ENCODE measurements at places on chromosomes 1 and 21.

GRCh38 chr1:177928194-177928593 is 41.7 kb downstream of the SEC16B start:
- H3K27me3 ChIP-seq, result no peaks in the 10 kb centered on the region
- no peaks in the 10 kb centered on the region for H3K36me3 ChIP-seq
- H3K4me1 ChIP-seq, result no peaks in the 10 kb centered on the region
- no peak overlapping the region for H3K4me3 ChIP-seq

GRCh38 chr1:67759692-67760029 is 73.6 kb downstream of the GNG12 start:
- H3K4me1 ChIP-seq, result peaks cover 12% of the 10 kb centered on the region
- H3K27ac ChIP-seq, result peak overlapping the region; percentile 46
- no peaks in the 10 kb centered on the region for H3K27me3 ChIP-seq

- H3K4me1 ChIP-seq, result no peaks in the 10 kb centered on the region
- DNase-seq, result no peak
- H3K27me3 ChIP-seq, result no peaks in the 10 kb centered on the region
- H3K27ac ChIP-seq, result no peak overlapping the region
- no peak overlapping the region for H3K4me3 ChIP-seq
These were observed 461.9 kb downstream of the CAMTA1 start for GRCh38 chr1:7247158-7247557.

DNA sequence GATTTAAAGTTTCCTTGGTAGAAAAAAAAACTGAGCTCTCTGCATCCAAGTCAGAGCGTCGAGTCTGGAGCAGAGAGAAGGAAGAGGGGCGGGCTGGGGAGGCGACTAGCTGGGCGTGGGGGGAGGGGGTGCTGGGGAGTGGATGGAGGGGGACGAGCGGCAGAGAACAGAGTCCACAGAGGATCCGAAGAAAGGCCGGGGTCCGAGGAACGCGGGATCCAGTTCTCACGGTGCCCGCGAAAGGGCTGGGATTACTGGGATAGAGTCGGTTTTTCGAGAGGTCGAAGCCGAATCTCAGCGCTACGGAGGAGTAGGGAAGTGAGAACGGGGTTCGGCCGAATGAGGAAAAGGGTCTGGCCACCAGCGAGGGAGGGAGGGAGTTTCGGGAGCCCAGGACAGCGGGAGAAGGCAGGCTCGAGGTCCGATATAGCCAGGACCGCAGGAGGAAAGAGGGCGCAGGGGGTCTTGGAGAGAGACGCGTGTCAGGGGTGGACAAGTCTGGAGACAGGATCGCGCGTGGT is 665 bp downstream of the DAB1 start:
- H3K27me3 ChIP-seq, result peaks cover 17% of the 10 kb centered on the region
- no peak overlapping the region for H3K27ac ChIP-seq
- no peak overlapping the region for H3K4me3 ChIP-seq

DNA sequence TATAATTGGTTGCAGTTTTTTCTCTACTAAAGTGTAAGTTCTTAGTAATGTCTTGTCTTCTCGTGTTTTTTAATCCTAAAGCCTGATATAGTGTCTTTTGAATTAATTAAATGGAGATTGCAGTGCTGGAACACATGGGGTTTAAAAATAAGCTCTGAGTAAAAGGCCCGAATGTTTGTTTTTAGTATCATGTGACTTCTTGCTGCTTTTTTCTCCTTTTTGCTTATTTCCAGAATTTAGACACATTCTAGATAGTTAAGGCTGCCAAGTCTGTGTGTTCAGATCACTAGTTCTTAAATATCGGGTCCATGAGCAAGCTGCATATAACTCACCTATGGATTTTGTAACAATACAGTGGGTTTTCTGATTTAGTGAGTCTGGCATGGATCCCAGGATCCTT is 27.5 kb downstream of the KCTD3 start:
- no peaks in the 10 kb centered on the region for H3K36me3 ChIP-seq
- no peak for DNase-seq
- H3K27me3 ChIP-seq, result no peaks in the 10 kb centered on the region
- H3K4me1 ChIP-seq, result peaks cover 16% of the 10 kb centered on the region

- H3K27me3 ChIP-seq, result no peaks in the 10 kb centered on the region
- peak; percentile 87 for DNase-seq
- no peaks in the 10 kb centered on the region for H3K36me3 ChIP-seq
These were observed at the start of gene CROCC for GRCh38 chr1:16921391-16922185. TSS of gene CROCC (plus strand) at chr1:16921931. CDS start at chr1:16922019, 88 bp downstream.

DNA sequence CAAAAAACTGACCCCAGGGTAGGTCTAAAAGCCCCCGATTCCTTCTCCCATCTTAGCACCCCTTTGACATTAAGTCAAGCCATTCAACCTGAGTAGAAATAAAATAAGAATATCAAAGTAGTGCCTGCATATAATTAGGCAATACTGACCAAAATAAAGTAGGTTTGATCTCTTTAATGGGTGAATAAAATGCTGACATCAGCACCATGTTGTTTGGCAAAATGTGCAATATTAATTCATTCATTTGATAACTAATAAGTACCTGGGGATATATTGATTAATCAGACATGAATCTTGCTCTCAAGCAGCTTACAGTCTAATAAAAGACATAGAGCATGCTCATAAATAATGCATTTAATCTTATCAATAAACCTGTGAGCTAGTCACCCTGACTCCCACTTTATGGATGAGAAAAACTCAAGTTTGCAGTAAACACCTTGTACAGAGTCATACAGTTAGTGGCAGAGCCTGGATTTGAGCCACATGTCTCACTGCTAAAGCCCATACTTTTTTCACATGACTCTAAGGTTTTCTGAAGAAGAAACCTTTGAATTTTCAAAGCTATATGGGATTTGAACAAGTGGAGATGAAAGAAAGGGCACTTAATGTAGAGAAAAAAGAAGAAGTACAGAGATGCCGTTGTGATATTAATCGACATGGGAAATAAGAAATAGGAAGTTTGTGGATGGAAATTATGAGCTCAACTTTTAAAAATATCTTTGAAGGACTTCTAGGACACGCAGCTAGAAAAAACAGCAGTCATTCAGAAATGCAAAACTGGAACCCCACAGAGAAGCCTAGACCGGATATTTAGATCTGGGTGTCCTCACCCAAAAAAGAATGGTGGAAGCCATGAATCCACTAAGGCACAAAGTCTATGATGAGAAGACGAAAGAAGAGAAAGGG is 183.9 kb downstream of the TOMM20 start:
- no peak overlapping the region for H3K4me3 ChIP-seq
- no peak overlapping the region for H3K27ac ChIP-seq
- H3K4me1 ChIP-seq, result peaks cover 16% of the 10 kb centered on the region
- no peaks in the 10 kb centered on the region for H3K27me3 ChIP-seq
- no peak for DNase-seq

GRCh38 chr1:48889082-48889481 is 112.4 kb upstream of the BEND5 start:
- peaks cover 4% of the 10 kb centered on the region for H3K27me3 ChIP-seq
- H3K36me3 ChIP-seq, result no peaks in the 10 kb centered on the region
- H3K27ac ChIP-seq, result no peak overlapping the region
- H3K4me1 ChIP-seq, result no peaks in the 10 kb centered on the region
- no peak overlapping the region for H3K4me3 ChIP-seq

DNA sequence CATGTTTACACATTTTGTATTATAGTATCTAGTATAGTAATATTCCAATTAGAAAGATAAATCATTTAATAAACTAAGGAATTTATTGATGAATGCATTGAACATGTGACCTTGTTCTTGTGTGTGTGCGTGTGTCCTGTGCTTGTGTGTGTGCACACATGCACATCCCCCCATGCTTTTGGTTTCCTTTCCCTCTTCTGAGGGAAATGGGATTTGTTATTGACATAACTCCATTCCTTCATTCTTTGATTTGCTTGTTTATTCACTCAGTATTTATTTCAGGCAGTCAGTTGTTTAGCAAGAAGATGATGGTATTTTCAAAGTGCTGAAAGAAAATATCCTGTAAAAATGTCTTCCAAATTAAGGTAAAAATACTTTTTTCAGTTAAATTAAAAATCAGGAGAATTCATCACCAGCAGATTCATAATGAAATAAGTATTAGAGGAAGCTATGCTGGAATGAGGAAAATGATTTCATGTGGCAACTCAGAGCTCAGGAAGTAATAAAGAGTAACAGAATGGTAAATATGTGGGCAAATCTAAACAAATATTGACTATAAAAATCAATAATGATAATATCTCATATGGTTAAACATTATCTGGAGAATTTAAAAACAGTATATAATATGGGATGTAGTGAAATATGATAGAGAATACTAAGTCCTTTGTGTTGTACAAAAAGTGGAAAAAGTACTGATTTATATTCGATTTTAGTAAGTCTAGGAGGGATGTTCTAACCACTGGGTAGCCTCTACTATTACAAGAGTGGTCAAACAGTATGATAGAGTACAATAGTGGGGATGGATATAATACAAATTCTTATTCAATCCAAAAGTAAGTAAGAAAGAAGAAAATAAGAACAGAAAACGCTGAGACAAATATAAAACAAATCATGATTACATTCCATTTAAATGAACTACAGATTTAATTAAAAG is 35.2 kb upstream of the SIPA1L2 start:
- H3K36me3 ChIP-seq, result no peaks in the 10 kb centered on the region
- no peak overlapping the region for H3K4me3 ChIP-seq
- no peaks in the 10 kb centered on the region for H3K27me3 ChIP-seq
- no peak for DNase-seq
- H3K4me1 ChIP-seq, result peaks cover 7% of the 10 kb centered on the region
- H3K27ac ChIP-seq, result no peak overlapping the region

DNA sequence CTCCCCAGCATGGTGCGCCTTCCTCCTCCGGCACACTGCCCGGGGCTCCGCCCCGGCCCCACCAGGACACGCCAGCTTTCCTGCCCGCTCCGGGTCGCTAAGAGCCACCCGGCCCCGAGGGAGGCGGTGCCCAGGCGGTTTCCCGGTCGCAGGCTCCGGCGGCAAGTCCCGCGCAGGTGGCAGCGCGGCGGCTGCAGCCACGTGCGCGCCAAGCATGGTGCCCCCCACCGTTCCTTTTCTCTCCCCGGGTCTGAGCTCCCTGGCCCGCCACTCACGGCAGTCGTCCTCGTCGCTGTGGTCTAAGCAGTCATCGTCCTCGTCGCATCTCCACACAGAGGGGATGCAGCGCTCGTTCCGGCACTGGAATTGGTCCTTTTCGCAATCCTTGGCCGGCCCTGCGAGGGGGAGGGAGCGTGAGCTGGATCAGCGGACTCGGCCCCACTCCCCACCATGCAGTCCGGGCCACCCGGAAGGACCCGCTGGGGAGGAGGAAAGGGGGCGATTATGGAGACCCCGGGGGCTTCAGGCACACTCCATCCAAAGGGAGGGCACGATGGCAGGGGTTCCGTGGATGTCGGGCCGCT is 1.2 kb downstream of the LRP8 start:
- no peak overlapping the region for H3K27ac ChIP-seq
- peaks cover 26% of the 10 kb centered on the region for H3K4me1 ChIP-seq
- peak; percentile 12 for DNase-seq
- no peaks in the 10 kb centered on the region for H3K27me3 ChIP-seq
- peak overlapping the region; percentile 47 for H3K4me3 ChIP-seq

DNA sequence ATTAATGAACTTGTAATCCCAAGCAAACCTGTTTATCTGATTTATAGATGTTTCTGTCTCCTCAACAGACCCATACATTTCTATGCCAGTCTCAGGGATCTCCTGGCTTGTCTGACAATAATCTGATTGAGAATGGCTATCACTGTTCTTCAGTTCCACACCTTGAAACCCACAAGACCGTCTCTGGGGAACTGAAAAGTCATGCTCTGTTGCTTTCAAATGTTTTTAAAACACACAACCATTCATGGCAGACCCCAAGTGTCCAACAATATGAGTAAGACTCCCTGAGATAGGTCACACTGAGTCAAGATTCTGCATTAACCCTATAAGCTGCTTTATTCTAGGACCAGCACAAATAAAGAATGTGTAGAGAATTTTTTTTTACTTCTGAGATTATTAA is 611.2 kb upstream of the PLXNA2 start:
- no peak for DNase-seq
- H3K4me1 ChIP-seq, result no peaks in the 10 kb centered on the region
- H3K27me3 ChIP-seq, result no peaks in the 10 kb centered on the region

- H3K4me3 ChIP-seq, result no peak overlapping the region
- DNase-seq, result peak; percentile 42
- H3K36me3 ChIP-seq, result no peaks in the 10 kb centered on the region
- H3K27me3 ChIP-seq, result no peaks in the 10 kb centered on the region
- no peak overlapping the region for H3K27ac ChIP-seq
These were observed 132.9 kb downstream of the RHOU start for GRCh38 chr1:228867951-228868730.

DNA sequence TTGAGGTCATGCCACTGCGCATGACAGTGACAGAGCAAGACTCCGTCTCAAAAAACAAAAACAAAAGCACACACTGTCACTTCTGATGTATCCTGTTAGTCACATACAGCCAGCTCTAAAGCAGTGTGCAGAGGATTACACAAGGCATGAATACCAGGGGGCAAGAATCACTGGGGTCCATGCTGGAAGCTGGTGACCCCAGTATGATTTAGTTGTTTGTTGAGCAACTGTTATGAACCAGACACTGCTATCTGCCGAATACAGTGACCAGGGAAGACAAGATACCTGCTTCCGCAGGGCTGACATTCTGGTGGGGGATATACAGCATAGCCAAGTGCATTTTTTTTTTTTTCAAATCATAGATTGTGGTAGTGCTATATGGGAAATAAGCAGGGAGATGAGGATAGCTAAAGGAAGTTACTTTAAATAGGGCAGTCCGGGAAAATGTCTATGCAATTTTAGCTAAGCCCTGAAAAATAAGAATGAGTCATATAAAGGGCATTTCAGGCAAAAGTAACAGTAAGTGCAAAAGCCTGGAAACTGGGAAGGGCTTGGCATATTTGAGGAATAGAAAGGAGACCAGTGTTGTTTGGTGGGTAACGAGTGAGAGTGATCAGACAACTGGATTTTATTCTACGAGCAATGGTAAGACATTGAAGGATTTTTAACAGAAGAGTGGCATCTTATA is 69.7 kb downstream of the ADSS2 start:
- no peak overlapping the region for H3K27ac ChIP-seq
- DNase-seq, result no peak
- no peaks in the 10 kb centered on the region for H3K27me3 ChIP-seq
- no peaks in the 10 kb centered on the region for H3K36me3 ChIP-seq

DNA sequence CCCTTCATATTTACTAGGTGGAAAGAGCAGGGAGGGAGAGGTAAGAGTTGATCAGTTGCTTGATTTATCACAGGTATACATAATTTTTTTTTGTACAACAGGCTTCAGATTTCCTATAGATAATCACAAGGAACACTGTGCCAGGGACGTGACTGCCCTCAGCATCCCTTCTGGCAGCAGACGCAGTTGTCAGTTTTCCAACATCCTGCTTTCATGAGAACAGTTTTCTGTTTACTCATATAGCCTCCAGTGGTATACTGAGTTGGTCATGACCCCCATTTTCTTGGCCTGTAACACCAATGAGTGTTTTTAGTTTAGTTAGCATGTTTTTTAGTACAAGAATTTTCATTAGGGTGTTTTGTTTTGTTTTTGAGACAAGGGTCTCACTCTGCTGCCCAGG is 37.9 kb upstream of the PTPRF start:
- no peak overlapping the region for H3K27ac ChIP-seq
- no peak overlapping the region for H3K4me3 ChIP-seq
- H3K4me1 ChIP-seq, result no peaks in the 10 kb centered on the region
- no peaks in the 10 kb centered on the region for H3K36me3 ChIP-seq

- DNase-seq, result no peak
- H3K36me3 ChIP-seq, result no peaks in the 10 kb centered on the region
- no peak overlapping the region for H3K4me3 ChIP-seq
- H3K27ac ChIP-seq, result no peak overlapping the region
- no peaks in the 10 kb centered on the region for H3K27me3 ChIP-seq
These were observed 120.8 kb downstream of the GREM2 start for GRCh38 chr1:240491156-240491555.

- H3K27me3 ChIP-seq, result no peaks in the 10 kb centered on the region
- DNase-seq, result no peak
- H3K27ac ChIP-seq, result no peak overlapping the region
- H3K4me3 ChIP-seq, result no peak overlapping the region
These were observed 2.2 kb downstream of the TNFRSF4 start for GRCh38 chr1:1211541-1212441.

Data from body of pancreas (tissue), 4 donors.